ENCODE measurements at places on chromosomes 11 and 22.

- DNase-seq, result no peak
These were observed 76.1 kb upstream of the PAX6 start for GRCh38 chr11:31887180-31887579.

GRCh38 chr22:20131597-20131858 lies at the start of gene ZDHHC8:
Gene ZDHHC8, plus strand, starts transcription at chr22:20131804. Its CDS starts 144 bp downstream, at chr22:20131948.
- DNase-seq, result no peak

GRCh38 chr11:57904376-57904775 lies 119.3 kb upstream of the OR9Q1 start:
- DNase-seq, result no peak

DNA sequence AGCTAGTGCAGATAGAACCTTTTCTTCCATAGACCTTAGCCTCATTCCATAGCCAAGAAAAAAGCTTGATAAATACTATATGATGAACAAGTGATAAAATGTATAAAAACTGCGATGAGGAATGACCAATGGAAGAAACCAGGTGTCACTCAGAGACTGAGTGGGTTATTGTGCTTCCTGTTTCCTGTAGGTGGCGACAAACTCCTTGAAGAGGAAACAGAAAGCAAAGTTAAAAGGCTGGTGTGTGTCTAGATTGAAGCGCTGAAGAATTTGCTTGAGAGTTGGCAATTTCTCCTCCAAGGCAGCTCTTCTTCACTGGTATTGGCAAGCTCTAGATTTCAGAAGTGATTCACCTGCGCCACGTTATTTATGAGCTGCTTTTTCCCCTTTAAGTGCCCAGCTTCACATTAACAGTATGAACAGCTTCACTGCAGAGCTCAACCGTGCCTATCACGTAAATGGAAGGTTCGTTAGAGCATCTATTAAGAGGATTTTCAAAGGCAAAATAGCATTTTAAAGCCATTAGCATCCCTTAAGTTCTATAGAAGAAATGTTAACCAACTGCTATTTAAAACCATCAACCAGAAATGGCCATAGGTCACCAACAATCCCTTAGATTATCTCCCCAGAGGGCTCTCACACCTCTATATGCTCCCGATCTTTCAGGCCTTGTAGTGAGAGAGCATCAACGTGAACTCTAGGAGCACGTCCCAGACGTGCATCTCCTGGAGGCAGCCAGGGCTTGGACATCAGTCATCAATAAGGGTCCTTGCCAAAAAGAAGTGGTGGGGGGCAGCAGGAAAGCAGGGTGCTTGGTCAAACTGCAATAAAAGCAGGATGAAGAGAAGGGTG lies 179.4 kb downstream of the CADM1 start:
- DNase-seq, result peak; percentile 51

DNA sequence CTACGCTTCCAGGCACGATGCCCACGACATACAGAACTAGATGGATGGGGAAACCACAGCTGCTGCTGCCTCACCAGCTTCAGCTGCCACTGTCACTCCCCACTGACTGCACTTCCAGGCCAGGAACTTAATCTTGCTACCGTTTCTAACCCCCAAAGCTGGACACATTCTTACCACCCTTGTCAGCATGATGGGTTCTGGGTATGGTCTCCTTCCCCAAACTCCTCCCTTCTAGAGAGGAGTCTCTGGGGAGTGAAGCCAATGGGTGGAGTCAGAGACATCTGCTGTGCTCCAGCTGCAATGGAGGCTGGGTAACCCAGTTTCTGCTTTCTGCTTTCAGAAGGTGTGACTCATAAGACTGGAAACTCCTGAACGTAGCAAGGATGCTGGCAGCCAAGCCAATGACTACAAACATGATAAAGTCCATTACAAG lies 87.0 kb upstream of the THY1 start:
- DNase-seq, result no peak

GRCh38 chr22:30667107-30667493 lies 575 bp downstream of the DUSP18 start:
- DNase-seq, result no peak

DNA sequence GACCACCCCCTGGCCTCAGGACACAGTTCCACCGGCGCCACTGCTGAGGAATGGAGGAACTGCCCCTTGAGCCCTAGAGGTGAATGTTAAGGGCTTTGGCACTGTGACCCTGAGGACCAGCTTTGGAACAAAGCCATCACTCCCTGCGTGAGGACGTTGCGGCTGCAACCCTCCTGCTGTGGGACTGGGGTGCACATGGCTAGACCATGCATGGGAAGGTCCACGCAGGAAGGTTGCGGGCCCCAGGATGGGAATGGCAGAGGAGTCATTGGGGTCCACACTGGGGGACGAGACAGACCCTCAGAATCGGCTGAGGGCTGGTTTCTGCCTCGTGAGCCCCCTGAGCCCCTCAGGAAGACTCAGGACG lies 6.4 kb upstream of the ADORA2A start:
- DNase-seq, result no peak

DNA sequence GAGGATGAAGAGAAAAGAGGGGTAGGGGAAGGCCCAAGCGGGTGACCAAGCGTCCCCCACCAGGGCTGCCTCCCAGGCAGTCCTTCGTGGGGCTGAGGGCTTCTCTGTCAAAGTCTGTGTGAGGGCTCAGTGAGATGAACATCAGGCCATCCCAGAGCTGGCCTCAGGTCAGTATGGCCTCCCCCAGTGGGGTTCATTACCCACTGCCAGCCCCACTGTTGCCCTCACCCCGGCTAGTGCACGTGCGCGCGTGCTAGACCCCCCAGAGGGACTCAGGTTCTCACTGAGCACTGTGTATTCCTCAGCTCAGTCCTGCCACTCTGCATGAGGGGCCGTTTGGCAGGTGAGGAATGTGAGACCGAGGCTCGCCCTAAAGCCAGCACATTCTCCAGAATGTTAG lies 3.3 kb downstream of the KDELR3 start:
- DNase-seq, result no peak

DNA sequence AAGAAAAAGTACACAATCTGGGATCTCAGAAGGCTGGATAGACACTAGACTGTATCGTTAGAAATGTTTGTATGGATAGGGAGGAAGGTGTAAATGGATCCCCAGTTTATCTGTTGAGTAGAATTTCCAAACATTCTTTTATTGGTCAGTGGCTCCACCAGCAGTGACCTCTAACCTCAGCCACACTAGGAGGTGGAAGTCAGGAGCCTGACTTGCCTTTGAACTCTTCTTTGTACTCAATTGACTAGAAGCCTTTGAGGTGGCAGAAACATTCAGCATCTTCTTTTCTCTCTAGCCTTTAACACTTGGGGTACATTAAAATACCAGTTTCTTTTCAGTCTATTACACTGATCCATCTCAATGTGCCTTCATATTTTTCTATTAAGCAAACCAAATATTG lies 39.1 kb downstream of the EXT2 start:
- DNase-seq, result no peak

DNA sequence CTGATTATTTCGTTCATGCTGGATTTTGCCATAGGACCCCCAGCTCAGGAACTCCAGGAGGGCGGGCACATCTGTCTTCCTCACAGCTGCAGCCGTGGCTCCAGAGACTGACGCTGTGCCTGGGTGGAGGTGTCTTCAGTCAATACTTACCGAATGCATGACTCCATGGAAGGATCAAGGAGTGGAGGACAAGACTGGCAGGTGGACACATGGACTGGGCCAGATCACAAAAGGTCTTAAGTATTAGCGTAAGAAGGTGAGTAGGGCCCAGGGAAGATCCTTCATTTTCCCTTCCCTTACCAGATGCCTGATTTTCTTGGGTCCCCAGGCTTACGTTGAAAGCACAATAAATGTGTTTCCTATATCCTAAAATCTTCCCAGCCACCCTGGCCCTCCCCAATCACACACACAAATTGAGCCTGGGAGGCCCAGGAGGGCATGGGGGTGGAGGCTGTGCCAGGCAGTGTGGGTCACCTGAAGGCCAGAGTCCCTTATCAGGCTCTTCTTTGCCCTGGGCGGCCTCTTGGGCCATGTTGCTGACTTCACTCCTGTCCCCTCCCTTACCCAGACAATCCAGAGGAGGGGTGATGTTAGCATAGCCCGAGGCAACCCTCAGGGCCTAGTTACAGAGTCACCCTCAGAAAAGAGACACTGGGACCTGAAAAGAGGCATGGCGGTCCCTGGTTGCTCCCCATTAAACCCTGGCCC lies 56.4 kb downstream of the CYTH4 start:
- DNase-seq, result no peak

DNA sequence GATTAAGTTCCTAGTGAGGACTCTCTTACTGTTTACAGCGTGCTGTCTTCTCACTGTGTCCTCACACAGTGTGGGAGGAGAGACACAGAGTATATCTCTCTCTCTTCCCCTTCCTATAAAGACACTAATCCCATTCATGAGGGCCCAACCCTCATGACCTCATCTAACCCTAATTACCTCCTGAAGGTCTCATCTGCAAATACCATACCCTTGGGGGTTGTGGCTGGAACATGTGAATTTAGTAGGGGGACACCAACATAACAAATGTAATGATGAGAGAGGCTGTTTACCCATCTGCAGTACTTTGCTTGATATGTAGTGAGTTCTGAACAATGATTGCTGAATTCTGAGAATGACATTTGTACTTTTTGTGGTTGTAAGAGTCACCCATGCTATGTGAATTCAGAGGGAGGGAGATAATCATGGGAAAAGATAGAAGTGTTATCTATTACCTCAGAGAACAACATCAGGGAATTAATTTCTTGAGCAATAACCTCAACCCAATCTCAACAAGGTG lies 4.9 kb upstream of the OR52W1 start:
- no peak for DNase-seq

- DNase-seq, result no peak
These were observed 583 bp downstream of the MRPL23 start for GRCh38 chr11:1947592-1948237.

DNA sequence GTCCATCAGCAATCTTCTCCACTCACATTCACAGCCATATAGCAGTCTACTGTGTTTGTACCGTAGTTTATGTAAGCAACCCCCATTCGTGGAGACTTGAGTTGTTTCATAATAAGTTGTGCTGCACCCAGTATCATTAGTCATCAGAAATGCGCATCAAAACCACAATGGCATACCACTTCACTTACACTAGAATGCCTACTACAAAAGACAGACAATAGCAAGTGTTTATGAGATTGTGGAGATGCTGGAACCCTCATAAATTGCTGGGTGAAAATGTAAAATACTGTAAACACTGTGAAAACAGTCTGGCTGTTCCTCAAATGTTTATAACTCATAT lies 133.3 kb downstream of the ATXN10 start:
- DNase-seq, result peak; percentile 23

GRCh38 chr22:17741866-17742526 lies 32.3 kb downstream of the BID start:
- DNase-seq, result no peak

DNA sequence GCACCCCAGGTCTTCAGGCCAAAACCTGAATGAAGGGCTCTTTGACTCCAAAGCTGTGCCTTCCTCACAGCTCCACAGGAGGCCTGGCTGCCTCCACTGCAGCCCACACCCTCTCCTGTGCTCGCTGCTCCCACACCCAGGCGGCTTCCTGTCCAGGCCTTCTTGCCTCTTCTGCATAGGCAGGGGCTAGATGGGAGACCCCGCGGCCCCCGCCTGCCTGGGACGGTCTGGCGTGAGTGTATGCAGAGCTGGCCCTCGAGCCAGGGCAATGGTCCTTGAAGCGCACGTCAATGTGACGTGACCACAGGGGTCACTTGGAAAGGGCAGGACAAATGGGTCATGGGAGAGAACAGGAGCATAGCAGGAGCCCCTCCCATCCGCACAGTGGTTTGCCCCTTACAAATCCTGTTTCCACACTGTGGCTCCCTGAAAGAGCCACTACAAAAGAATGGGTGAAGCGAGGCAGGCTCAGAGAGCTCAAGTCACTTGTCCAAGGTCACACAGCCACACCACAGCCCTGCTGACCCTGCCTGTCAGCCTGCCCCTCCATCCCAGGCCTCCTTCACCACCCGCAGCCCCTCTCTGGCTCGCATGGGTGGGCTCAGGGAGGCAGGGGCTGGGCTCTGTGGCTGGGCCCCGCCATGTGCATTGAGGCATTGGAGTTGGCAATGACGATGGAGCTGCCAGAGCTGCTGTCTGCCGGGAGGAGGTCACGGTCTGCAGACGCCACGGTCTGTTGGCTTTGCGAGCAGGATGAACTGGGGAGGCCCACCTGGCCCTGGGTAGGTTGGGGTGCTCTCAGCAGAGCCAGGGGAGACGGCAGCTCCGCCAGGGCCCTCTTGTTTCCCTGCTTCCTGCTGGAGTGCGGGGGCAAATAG lies 71.2 kb upstream of the WNT11 start:
- no peak for DNase-seq

DNA sequence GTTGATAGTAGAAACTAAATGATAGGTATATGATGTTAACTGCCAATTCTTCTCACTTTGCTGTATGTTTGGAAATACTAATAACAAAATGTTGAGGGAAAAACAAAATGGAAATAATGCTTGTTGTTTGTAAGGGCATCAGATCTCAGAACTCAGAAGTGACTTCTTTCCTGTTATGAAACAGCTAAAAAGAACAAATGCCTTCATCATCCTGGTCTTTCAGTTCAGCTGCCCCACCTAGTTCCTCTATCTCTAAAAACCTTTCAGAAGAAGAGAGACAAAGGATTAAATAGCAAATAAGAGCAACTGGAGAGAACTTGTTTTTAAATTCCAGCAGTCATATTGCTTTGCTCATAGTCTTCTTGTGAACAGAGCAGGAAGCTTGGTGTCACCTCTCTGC lies 345.3 kb upstream of the NCAM1 start:
- DNase-seq, result no peak

- DNase-seq, result no peak
These were observed 525 bp downstream of the MAPK8IP2 start for GRCh38 chr22:50600967-50601668.

- DNase-seq, result no peak
These were observed 60.5 kb upstream of the SHISAL1 start for GRCh38 chr22:44373234-44373633.
